ENCODE measurements at places on chromosomes 12 and 14.
A peak's percentile ranks its signal among the peaks of the same experiment; 100 is the strongest.

DNA sequence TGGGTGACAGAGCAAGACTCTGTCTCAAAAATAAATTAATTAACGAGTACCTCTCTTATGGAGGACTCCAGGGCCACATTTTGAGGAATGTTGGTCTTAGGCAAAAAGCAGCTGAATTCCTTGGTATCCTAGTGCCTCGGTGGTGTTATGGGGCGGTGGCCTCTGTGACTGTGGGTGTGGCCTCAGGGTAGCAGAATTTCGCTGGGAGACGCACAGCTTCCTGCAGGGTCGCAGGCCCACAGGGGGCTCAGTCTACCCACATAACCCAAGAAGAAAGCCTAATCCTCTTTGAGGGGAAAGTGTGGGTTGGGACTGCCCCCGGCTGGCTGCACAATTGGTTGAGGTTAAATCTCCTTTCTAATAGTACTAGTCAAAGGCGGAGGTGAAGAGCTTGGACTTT is 11.2 kb upstream of the SERPINA4 start:
- no peak for DNase-seq

DNA sequence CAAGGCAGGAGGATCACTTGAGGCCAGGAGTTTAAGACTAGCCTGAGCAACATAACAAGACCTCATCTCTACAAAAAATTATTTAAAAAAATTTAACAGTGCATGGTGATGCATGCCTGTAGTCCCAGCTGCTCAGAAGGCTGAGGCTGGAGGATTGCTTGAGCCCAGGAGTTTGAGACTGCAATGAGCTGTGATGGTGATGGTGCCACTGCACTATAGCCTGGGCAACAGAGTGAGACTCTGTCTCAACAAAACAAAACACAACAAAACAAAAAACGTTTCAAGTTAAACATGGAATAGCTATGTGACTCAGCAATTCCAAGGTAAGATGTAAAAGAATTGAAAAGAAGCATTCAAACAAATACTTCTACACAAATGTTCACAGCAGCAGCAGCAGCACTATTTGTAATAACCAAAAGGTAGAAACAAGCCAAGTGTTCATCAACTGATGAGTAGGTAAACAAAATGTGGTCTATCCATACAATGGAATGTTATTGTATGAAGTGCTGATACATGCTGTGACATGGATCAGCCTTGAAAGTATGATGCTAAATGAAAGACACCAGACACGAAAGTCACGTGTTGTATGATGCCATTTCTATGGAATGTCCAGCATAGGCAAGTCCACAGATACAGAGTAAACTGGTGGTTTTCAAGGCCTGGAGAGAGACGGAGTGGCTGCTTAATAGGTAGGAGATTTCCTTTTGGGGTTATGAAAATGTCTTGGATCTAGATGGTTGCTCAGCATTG is 31.4 kb downstream of the CFAP251 start:
- peak; percentile 53 for DNase-seq

- DNase-seq, result no peak
Measured at GRCh38 chr14:22164616-22165015, 424.4 kb downstream of the DAD1 start.

DNA sequence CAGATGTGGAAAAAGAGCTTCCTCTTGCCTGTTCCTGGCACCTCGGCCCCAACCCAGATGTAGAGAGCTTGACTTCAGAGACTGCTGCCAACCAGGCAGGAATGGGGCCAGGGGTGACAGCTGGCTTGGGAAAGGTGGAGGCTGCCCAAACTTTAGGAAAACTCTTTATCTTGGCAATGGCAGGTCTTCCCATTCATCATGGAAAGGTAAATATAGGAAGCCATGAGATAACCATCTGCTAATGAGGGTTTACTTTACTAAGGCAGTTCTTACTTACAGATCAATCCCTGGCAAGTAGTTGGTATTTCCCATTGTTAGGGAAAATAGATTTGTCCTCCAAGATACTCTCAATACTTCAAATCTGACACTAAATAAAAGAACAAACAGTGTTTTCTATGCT is 143.1 kb upstream of the NUDT4 start:
- DNase-seq, result no peak

- no peak for DNase-seq
Measured at GRCh38 chr14:55361190-55361589, 50.4 kb downstream of the ATG14 start.

DNA sequence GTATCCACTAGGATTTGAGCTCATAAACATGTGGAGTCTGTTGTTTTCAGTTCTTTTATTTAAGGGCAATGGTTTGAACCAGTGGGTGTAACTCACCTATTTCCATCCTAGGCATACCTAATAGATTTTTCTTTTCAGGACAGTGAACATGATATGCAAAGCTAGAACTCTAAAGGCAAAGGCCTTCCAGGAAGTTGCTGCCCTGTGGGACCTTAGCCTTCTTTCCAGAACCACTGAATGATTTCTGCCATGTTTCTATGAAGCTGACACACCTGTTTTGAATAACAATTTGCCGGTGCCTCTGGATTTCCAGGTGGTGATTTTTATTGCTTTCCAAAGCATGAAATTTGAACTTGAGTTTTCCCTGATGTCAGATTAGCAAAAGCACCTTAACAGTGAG is 372.9 kb upstream of the FAR2 start:
- DNase-seq, result no peak

GRCh38 chr14:75054421-75054820 is 3.2 kb upstream of the MLH3 start:
- DNase-seq, result no peak

- DNase-seq, result no peak
Measured at GRCh38 chr14:80522411-80522810, 311.1 kb upstream of the DIO2 start.

- DNase-seq, result no peak
Measured at GRCh38 chr12:64633011-64633939, 23.0 kb downstream of the RASSF3 start.

DNA sequence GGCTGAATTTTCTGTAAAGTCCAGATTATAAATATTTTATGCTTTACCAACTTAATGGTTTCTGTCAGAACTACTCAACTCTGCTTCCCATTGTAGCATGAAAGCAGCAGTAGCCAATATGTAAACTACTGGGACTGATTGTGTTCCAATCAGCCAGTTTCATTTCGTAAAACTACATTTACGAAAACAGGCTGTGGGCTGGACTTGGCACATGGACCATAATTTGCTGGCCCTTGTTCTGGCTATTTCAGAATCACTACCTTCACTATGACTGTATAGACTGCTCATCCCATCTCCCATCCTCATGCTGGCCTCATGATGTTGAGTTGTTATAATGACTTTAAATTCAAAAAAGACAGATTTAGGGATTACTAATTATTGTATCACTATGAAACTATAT is 38.7 kb downstream of the FAR2 start:
- DNase-seq, result no peak

- DNase-seq, result no peak
Measured at GRCh38 chr14:88323086-88323522, at the start of gene KCNK10. KCNK10 (minus strand) TSS chr14:88323269; CDS start chr14:88322798, 471 bp downstream.

DNA sequence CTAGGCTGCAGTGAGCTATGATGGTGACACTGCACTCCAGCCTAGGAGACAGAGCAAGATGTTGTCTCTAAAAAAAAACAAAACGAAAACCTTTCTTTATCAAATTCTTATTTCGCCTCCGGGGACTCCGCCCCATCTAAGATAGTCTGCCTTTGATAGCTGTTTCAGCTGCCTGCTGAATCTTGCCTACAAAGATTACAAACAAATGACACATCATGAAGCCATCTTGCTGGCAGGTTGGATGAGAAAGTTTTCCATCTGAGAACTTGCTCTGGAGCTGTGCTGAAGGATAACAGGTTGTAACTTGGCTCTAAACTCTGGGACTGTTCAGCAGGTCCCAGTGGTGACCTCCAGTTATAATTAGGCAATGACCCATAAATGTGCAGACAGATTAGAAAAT is 41.8 kb upstream of the AEBP2 start:
- no peak for DNase-seq

DNA sequence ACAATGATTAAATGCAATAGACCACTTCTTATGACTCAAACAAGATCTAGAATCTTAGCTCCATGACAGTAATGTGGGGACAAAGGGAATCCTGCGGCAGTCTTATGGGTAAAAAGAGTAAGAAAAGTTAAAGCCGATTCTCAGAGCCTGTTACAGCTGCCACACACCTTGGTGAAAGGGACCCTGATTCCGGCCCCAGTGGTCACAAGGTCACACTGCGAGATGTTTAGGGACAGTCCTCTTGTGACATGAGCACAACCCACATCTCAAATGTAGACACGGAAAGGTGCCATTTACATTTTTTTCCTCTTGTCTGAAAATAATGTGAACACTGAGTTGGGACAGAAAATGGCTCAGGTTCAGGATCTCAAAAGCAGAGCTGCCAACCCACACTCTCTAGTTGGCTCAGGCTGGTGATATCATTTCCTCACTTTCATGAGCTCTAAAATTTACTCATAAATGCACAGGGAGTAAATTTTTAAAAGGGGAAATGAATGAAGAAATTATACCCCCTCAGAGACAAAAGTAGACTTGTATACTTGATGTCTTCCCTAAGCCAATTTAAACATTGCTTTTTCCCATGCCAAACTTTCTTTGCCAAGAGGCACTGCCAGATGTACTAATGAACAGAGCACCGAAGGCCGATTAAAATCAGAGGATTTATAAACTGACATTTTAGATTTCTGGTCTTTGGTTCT is 113.1 kb upstream of the OVCH1 start:
- no peak for DNase-seq

DNA sequence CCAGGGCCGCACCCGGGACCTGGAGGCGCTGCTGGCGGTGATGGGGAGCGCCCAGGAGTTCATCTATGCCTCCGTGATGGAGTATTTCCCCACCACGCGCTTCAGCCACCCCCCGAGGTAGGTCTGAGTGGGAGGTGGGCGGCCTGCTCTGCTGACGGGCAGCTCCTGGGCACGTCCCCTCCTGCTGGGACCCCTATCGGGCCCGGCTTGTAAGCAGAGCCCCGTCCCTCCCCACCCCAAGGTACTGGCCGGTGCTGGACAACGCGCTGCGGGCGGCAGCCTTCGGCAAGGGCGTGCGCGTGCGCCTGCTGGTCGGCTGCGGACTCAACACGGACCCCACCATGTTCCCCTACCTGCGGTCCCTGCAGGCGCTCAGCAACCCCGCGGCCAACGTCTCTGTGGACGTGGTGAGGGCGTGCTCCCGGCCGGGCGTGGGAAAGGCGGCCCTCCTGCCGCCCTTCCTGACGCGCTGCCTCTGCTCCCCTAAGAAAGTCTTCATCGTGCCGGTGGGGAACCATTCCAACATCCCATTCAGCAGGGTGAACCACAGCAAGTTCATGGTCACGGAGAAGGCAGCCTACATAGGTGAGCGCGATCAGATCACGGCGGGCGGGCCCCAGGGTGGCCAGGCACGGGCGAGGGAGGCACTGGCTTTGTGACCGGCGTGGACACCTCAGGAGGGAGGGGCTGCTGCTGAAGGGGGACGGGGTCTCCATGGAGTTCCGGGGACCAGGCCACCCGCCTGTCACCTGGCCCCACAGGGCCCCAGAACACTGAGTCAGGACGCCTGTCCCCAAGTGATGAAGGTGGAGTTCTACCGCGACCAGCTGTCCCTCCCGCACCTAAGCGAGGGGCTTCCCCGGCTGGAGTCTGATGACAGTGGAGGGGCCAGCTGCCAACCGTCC is 7.3 kb downstream of the PLD4 start:
- no peak for DNase-seq

DNA sequence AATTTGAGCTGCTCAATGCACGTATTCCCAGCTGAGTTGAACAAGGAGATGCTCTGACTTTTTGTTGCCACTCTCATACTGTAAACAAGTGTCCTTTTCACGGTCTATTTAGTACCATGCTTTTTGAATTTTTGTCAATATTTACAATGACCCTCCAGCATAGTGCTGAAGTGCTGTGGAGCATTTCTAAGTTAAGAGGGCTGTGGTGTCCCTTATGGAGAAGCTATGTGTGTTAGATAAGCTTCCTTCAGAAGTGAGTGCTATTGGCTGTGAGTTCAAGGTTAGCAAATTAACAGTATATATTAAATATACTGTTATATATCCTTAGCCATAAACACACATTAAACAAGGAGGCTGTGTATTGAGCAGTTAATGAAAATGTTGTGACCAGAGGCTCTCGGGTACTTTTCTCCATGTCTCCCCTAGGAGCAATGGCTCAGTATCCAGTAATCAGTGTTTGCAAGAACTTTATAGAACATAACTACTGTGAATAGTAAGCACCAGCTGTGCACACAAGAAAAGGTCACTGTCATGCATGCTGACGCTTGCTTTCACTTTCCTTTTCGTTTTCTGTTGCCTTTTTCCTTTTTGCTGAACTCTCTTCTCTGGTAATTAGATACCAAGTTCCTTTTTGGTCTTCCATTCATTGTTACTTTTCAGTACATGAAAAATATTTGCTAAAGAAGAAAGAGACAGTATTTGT is 187.2 kb upstream of the NEDD1 start:
- DNase-seq, result peak; percentile 41

DNA sequence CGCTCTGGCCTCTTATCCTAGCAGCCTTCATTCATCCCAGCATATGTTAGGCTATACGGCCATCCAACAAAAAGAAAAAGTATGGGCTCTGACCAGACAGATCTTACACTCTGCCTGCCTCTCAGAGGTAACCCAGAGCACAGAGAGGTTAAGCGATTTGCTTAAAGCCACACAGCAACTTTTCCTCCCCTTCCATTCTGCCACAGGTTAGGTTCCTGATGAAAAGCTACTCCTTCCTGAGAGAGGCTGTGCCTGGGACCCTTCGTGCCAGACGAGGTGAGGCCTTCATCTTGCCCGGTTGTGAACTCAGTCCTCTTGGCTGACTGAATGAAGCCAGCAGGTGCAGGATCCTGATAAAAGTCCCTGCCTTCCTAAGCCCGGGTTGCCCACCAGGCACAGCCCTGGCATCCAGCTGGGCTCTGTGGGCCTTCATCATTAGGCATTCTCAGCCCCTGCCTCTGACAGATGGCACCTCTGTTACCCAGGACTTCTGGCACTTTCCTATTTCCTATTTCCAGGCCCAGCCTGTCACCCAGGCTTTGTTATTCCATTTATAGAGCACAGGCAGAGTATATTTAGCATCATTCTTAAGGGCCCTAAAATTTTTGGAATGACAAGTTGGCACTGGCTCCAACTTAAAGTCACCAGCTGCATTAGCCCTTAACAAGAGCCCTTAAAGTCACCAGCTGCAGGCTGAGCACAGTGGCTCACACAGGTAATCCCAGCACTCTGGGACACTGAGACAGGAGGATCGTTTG is 12.8 kb downstream of the SOAT2 start:
- DNase-seq, result no peak

GRCh38 chr12:2194571-2194970 is 141.8 kb downstream of the CACNA1C start:
- no peak for DNase-seq

- DNase-seq, result no peak
Measured at GRCh38 chr12:57247041-57247440, 3.9 kb downstream of the STAC3 start.

GRCh38 chr12:67382241-67382871 is 113.2 kb downstream of the CAND1 start:
- peak; percentile 29 for DNase-seq
